Caudate nucleus (tissue), 63 donors: ENCODE measurements at places on chromosomes 4 and X.

DNA sequence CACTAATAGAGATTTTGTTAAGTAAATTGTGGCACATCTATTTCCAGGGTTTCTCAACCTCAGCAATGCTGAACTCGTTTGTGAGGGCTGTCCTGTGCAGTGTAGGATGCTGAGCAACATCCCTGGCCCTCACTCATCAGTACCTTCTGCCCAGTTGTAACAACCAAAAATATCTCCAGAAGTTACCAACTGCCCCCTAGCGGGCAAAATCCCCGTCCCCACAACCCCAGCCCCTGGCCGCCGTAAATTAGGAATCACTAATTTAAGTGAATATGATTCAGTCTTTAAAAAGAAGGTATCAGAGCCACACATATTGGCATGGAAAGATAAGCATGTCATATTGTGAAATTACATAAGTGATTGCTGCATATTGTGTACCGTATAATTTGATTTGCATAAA lies 123.4 kb downstream of the ASB9 start:
- no peak for DNase-seq

DNA sequence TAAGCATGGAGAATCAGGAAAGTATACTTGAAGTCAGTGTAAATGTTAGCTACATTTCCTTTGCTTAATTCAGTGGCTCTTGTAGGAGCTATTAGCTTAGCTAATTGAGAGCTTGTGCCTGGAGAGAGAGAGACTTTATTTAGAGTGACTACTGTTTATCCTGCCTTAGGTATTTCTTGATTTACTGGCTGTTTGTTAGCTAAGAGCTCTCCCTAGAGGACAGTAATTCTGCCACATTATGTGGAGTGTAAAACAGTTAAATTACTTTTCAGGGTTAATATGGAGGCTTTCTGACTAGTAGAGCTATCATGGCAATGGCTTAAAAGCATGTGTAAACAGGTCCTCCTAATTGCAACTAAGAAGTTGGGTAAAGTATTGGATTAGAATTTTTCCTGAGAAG lies 306.5 kb upstream of the TECRL start:
- DNase-seq = no peak

GRCh38 chr4:127856196-127856812 lies 24.4 kb upstream of the PLK4 start:
- no peak for DNase-seq

DNA sequence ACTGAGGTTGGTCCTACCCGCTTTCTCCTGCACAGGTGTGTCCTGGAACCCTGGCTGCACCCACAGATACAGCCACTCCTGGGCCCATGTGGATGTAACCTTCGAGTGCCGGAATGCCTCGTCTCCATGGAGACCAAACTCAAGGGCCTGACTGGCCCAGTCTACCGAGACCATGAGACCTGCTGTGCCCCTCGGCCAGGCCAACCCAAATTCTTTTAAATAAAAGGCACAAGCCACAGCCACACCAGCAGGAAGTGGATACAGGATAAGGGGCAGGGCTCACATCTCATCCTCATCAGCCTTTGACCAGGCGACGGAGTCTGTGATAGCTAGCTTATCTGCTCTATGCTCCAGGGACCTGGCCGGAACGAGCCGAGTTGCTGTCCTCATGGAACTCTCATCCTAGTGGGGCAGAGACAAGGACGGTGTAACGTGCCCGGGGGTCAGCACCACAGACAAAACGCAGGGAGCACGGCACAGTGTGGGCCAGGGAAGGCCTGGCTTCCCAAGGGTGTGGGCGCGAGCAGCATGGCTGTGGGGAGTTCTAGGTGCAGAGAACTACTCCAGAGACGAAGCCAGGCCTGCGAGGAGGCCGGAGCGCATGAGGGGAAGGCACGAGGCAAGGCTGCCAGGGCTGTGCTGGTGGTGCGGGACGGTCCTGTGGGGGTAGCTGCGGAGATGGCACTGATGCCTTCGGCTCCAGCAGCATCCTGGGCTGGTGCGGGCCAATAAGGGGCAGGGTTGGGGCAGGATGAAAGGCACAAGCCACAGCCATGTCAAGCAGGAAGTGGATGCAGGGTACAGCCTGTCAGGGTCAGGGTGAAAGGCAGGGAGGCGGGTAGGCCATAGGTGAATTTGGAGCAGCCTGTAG lies 22.7 kb downstream of the NOP14 start:
- DNase-seq = no peak

DNA sequence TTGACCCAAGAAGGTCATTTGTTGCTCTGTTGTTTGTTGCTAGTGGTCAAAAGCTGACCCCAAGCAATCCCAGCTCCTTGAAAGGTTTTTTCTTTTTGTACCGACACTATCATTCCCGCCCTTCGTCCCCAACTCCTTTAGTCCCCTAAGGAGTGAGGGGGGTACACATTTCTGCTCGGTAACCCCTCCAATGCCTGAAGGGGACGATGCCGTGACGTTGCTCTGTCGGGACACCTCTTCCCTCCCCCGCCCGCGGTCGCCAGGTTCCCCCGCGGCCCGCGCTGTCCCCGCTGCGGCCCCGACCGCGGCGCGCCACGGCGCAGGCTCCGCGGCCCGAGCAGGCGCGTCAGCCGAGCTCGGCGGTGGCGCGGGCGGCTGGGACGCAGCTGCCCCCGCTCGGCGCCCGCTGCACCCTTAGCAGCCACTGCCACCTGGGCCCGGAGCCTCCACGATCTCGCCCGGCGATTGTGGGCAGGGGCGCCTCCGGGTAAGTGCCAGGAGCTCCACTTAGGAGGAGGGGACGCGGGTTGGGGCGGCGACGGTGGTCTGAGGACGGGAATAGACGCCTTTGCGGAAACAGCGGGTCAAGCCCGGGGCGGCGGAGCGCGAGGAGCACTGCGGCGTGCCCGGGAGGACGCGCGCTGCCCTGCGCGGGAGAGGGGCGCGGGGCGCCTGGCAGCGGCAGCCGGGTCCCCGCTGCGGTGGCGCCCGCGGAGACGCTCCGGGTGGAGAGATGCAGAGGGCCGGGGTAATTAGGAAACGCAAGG lies at the start of gene GLRB:
Gene GLRB, plus strand, starts transcription at position 340 of the 767 bp plus-strand sequence. CDS start 1,875 bp downstream, outside the sequence.
- DNase-seq = peak; percentile 32

- DNase-seq = no peak
Measured at GRCh38 chr4:152246659-152247058, 289.2 kb downstream of the FBXW7 start.

DNA sequence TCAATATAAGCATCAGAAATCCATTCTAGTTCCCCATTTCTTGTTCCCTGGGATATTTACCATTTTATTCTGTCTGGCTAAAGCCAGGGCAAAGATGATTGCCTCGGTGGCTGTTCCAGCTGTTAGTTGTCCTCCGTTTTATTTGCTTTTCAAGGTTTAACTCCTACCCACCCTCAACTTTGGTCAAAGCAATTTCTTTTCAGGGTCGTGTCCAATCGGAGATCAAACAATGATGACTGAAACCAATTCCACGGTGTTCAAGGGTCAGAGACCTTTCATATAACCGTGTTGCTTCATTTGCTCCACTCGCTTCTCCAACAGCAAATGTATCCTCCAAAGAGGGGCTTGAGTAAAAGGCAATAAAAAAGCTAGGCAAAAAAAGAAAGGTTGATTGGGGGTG lies 193.5 kb upstream of the FTHL17 start:
- no peak for DNase-seq

DNA sequence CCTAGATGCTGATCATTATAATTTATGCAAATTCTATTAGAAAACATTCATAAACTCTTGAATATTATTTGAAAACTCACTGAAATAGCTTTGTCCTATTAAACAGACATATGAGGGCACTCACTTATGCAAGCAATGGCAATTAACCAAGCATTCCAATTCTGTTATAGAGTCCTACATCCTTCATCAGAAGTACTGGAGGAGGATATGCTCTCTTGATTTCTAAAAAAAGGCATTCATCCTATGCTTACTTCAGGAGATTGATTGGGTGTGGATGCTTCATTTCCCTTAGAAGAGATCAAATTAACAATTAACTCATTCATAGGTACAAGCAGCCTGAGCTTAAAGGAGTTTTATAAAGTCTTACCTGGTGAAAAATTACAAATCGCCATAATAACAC lies 1317.2 kb downstream of the PCDH7 start:
- no peak for DNase-seq

GRCh38 chrX:74218895-74219294 lies 85.1 kb upstream of the ZCCHC13 start:
- no peak for DNase-seq

- no peak for DNase-seq
Measured at GRCh38 chrX:143095816-143096215, 70.1 kb downstream of the SPANXN4 start.

GRCh38 chrX:100995469-100995868 lies 26.0 kb downstream of the ARL13A start:
- peak; percentile 3 for DNase-seq

GRCh38 chr4:142567620-142568451 lies 278.3 kb downstream of the INPP4B start:
- DNase-seq = no peak

GRCh38 chr4:132593717-132594400 lies 555.2 kb upstream of the PCDH10 start:
- no peak for DNase-seq

DNA sequence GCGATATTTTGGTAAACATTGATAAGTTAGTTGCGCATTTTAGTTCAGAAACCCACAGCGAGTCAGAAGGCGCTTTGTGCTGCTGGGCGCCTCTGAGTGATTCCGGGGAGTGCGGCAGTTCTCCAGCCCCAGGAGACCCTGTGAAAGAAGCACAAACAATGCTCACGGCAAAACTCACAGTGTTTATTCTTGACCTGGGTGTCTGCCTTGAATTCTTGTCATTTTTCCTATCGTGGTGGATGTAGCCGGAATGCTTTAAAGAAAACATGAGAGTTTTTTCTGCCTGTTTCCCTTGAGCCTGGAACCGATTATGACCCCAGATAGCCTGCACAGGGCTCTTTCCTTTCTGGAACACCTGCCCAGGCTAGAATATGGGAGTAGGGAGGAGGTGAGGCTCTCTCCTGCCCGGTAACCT lies 6.7 kb downstream of the TBL1X start:
- no peak for DNase-seq

DNA sequence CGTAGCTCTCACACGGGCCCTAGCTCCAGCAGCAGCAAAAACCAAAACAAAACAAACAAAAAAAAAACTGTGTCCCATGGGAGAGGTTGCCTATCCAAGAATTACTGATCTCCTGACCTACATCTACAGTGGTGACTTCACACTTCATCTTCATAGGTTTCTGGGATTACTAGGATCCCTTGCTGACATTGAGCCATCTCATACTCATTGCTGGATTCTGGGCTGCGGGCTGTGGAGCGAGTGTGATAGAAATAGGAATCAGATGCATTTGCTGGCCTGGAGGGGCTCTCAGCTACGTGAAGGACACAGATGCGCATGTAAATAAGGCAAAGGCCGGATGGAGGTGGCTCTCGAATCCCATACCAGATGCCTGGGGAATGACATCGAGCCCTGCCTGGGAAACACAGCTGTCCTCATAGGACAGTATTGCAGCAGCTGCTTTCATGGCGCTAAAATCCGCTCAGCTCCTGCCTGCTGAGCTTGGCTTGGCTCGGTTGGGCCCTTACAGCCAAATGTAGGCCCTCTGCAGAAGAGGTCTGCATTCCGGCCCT lies 41.7 kb downstream of the CNGA2 start:
- DNase-seq = no peak

DNA sequence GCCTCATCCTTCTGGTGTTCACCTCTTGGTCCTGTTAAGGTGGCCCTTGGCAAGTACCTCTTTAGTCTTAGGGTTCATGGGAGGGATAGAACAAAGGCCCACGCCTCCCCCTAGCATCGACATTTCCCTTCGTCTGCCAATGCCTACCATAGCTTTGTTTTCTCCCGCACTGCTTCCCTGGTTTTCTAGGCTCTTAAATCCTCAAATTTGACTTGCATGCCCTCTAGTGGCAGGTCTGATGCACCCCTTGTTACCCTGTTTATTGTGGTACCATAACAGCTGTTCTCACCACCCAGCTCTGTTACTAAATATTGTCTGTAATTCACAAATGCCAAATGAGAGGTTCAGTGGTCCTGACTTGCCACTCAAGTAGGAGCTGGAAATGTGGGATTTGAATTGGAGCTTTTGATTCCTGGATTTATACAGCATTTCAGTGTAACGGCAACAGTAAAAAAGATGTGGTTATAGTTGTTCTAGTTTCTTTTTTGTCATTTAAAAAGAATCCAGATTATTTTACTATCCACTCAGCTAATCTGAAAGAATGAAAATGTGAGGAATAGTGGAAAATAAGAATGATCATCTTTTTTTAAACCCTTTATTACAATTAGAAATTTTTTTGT lies 100.1 kb downstream of the REPS2 start:
- DNase-seq = no peak

GRCh38 chr4:52877036-52877435 lies 14.9 kb downstream of the RASL11B start:
- no peak for DNase-seq

DNA sequence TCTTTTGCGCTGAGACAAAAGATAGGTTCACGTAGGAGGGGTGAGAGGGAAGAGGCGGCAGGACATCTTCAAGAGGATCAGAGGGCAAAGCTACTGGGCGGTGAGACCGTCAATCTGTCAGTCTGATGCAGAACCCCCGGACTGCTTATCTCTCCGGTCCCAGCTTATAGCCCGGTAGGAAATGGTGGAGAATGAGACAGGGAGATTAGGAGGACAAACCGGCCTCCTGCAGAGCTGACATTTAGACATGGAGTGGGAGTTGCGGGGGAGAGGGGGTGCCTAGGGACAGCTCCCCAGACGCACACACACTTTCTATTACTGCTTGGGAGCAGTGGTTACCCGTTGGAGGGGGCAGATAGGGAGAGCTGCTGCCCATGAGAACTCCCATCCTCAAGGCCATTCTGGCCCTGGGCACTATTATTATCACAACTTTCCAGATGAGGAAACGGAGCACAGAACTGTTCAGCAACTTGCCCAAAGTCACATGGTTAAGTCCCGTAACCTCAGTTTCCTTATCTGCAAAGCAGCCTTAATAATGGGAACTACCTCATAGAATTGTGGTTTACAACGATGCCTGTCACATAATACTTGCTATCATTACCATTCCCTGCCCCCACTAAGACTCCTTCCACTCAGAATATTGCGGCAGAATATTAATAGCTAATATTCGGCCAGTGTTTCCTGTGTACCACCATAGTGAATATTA lies 1.1 kb upstream of the HDAC6 start:
- no peak for DNase-seq

- no peak for DNase-seq
Measured at GRCh38 chr4:190020790-190021717, 6.0 kb downstream of the FRG2 start.

DNA sequence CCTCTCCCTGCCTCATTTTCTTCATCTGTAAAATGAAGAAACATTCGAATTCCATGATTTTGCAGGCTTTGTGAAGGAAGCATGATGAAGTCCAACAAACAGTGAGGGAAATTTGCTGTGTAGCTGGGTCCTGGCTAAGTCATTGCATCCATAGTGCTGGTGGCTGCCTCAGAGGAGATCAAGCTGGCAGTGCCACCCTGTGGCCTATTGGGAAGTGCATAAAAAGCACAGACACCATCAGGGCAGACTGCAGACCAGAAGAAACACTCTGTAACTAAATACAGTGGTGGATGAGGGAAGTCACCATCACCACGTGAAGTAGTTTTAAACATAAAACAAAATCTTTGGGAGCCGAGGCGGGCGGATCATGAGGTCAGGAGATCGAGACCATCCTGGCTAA lies 40.7 kb upstream of the DDX3X start:
- DNase-seq = no peak
